ENCODE measurements at places on chromosomes 7 and 10. TPM values are rescaled to one million over a fixed set of nuclear protein-coding genes. Genes with fewer than 3 reads are reported as not detected.

HTR5A gene
- not detected for total RNA-seq

ZPBP gene
- not detected for total RNA-seq

LDB3 gene
- total RNA-seq, result not detected

TMEM213 gene
- total RNA-seq, result not detected

DNA sequence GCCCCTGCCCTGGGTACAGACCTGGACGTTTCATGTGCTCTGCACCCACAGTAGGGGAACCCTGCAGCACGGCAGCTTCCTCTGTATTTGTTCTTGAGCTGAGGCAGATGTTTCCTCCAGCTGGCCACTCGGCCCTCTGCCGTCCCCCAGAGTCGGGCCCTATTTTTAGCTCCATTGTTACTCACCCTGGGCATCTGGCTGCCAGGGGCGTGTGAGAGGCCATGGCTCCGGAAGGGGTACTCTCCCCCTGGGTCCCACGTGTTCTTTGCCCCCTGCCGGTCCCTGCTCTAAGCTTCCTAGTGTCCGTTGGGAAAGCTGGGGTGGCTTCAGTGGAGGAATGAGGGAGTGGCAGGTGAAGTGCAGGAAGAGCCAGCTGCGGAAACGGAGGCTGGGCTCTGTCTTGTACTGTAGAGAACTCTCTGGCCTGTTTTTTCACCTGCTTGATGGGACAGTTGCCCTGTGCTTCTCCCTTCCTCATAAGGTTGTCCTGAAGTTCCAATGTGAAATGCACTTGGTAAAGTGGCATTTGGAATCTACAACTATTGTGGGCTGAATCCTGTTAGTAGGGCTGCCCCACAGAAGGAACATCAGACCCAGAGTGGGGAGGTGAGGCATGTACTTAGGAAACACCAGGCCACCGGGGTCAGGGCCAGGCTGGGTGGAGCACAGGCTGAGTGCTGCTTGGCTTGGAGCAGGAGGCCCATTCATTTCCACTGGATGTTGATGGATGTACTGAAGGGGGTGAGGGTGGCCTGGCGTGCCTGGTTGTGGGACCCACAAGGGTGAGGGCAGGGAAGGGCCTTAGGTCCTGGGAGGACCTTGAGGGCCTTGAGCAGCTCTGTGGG lies 30.6 kb downstream of the PALD1 start:
- no peak for DNase-seq

- no peak for DNase-seq
These were observed at the start of gene PIK3CG for GRCh38 chr7:106865130-106866041. TSS of gene PIK3CG (plus strand) at chr7:106865282. CDS start at chr7:106867562, 2,280 bp downstream.

- no peak for DNase-seq
These were observed 335.3 kb downstream of the PLXNA4 start for GRCh38 chr7:132240821-132241422.

DNA sequence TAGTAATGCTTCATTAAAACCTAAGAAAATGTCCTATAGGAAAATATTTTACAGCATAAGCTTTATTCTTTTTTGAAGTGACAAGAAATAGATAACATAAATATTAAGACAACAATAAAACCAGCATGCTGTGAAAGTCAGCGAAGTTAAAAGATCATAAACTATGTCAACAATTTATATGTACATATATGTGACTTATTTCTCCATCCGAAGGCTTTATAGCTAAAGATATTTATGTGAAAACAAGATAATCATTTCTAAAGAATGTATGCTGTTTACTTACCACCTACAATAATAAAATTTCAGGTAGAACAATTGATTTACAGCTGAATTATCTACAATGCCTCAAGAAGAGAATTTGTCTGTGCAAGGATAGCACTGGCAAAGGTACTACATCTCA lies 283.4 kb downstream of the CRPPA start:
- DNase-seq, result no peak

- DNase-seq, result no peak
These were observed 64.0 kb upstream of the DNAJB12 start for GRCh38 chr10:72418679-72419078.

- no peak for DNase-seq
These were observed 22.9 kb upstream of the NANOS1 start for GRCh38 chr10:119006451-119007210.

DNA sequence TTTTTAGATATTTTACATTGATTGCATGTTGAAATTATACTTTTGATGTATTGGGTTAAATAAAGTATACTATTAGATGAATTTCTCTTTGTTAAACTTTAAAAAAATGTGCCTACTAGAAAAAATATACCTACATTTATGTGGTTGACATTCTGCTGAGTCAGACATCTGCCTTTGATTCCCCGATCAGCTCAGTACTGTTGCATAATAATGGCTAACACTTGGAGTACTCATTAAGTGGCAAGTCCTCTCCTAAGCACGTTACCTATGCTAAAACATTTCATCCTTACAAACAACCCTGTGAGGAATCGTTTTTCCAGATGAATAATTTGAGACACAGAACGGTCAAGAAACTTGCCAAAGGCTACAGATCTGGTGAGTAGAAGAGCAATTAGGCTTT lies 14.0 kb upstream of the SEM1 start:
- no peak for DNase-seq

DNA sequence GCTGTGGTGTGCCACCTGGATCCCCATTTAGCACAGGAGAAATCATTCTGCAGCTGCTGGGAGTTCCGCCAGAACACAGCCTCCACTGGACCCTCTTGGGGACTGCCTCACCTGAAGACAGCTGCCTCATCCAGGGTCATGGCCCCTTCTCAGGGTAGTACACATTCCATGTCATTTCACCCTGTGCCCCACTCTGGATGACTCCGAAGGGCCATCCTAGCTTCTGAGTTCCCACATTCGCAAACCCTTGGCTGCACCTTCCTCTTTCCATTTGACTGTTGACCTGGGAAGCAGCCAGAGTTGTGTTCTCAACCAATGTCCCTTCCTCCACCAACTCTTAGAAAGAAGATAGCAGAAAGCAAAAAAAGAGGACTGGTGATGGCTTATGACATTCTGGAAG lies 125.6 kb upstream of the TBX20 start:
- no peak for DNase-seq

DNA sequence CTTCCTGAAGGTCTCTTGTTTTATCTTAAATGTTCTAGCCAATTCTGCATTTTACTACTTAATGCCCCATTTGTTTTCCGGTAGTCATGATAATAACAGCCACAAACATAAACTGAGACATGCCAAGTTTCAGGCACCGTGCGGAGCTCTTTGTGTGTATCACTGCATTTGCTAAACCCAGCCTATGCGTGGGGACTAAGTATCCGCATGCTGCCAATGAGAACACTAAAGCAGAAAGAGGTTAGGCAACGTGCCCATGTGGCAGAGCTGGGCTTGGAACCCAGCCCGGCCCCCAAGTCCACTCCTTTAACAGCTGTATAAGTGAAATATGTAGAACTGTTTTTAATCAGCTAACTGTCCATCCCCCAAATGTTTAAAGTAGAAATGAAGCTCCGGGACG lies 54.1 kb downstream of the SLIT1 start:
- DNase-seq, result no peak

- DNase-seq, result no peak
These were observed 15.7 kb downstream of the FXYD4 start for GRCh38 chr10:43386981-43387677.

DNA sequence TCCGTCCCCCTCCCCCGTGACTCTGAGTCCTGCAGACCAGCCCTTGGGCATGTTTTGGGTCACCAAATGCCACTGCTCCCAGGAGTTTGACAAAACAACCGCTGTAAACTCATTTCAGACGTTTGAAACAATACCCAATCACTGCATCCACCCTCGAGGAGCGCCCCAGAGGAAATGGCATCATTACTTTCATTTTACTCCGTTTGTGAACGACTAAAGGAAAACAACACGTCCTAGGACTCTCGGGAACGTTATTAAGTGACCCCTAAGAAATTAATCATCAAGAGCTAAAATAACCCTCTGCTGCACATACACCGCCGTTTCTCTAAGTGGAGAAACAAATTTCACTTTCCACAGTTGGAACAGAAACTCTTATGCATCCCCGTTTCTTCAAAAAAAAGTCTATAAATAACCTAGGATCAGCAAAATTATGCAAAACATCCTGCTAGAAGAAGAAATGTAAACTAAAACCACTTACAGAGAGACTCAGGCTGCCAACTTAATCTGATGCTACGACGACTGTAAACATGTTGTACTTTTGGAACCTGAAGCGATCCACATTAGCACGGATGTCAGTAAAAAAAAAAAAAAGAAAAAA lies 109.9 kb upstream of the EFCAB10 start:
- peak; percentile 26 for DNase-seq

- DNase-seq, result no peak
These were observed 19.9 kb downstream of the SLC29A3 start for GRCh38 chr10:71338728-71339495.

DNA sequence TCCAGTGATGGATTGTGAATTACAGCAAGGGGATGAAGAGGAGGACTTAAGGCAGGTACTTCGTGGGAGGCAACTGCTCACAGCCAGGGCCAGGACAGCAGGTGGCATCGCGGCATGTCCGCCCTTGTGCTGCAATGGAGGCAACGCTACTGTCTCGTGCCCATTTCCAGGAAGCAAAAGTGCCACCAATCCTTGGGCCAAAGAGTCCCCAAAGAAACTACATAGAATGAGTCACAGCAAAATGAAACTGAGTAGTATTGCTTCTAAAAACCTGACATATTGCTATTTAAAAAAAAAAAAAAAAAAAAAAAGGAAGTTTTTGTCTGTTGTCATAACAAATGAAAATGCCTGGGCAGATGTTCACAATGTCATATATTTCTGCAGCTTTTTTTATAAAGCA lies 46.6 kb downstream of the RSU1 start:
- DNase-seq, result no peak

DNA sequence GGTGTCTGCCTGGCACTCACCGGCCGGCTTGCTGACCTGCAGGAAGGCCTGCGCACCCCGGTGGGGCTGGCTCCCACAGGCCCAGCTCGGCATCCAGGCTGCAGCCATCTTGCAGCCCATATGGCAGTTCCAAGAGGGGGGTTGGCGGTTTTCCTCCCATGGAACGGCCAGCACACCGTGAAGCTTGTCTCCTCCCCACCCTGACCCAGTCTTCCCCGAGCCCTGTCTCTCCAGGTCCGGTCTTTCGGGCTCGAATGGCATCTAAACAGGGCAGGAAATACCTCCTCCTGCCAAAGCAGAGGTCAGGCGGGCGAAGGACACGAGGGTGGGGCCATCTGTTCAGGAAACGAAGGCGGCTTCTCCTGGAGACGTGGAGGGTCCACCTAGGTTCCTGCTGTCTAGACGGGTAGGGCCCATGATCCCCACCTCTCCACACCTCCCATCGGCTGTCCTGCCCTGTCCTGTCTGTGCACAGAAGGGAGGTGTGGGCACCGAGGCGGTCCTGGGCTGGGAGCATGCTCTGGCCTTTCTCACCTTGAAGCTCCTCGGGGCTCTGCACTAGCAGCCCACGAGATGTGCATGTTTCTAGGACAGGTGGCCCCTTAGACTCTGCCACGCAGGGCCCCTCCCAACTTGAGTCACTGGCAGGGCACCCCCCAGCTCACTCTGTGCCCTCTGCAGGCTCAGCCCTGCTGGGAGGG lies 113.7 kb upstream of the DIP2C start:
- DNase-seq, result no peak

DNA sequence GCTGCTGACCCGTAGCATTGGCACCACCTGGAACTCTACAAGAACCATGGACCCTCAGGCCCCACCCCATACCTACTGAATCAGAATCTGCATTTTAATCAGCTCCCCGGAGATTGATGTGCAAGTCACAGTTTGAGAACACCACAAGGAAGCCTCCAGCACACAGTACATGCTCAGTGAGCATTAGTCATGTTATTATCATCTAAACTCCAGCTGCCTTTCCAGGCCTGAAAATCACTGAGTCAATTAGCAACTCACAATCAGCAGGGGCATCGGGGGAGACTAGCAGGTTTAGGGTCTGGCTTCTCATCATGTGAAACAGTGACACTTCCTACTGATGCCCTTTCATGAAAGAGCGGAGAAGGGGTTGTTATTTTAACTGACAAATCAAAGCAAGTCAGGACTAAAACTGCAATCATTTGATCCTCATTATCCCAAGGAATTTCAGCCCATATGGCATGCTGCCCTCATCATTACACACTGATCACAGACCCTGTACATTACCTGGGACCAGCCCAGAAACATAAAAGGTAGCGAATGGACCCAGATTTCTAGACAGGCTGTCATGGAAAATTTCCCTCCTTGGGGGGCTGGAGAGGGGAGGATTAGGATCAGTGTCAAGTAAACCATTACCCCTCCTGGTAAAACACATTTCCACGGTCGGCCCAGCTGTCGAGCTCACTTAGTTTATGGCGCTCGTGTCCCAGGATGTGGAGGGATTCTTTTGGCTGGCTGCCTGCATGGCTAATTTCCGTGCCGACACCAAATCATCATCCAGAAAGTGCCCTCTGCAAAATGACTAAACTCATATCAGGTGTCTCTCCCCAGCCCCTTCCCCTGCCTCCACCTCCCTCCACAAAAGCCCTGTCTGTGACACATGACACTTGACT lies 122.8 kb downstream of the PRLHR start:
- DNase-seq, result no peak

GRCh38 chr10:92692697-92693533 lies 3.2 kb downstream of the HHEX start:
- no peak for DNase-seq

DNA sequence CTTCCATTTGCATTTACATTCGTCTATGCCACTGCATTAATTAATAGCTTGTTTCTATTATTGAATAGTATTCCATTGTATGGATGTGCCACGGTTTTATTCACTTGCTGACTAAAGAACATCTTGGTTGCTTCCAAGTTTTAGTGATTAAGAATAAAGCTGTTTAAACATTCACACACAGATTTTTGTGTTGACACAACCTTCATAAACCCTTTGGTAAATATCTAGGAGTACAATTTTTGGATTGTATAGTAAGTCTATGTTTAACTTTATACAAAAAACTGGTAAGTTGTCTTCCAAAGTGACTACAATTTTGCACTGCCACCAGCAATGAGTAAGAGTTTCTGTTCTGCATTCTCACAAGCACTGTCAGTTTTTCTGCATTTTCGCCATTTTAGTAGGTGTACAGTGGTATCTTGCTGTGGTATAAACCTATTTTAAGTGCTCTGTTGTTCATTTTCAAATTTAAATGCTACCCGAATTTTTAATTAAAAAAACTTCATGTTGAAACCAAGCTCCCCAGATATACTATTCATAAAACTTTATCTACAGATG lies 121.4 kb downstream of the RNF133 start:
- no peak for DNase-seq

DNA sequence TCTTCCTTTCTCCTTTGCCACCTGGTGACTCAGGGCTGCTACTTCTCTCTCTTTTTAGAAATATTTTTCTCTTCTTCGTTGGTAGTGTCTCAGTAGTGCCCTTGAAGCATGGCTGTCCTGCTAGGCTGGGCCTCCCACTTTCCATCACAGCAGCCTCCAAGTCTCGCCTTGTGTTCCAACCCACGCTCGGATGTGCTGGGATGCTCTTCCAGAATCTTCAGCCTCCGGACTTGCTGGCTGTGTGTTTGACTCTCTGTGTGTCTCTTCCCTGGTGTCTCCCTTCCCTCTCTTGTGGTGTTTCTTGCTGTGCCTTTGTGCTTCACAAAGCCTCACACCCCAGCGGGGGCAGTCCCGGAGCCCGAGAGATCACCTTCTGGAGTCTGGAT lies 100.5 kb downstream of the INPP5A start:
- no peak for DNase-seq

- no peak for DNase-seq
These were observed 125.4 kb downstream of the SEMA3D start for GRCh38 chr7:85061456-85061855.

GRCh38 chr10:4383651-4384098 lies 442.3 kb upstream of the AKR1E2 start:
- DNase-seq, result no peak

GRCh38 chr7:87852306-87852705 lies 23.9 kb downstream of the SLC25A40 start:
- DNase-seq, result no peak

- DNase-seq, result no peak
These were observed 273.9 kb downstream of the TSPAN12 start for GRCh38 chr7:120583899-120584586.

GRCh38 chr7:105875505-105875904 lies 894 bp downstream of the ATXN7L1 start:
- no peak for DNase-seq
